Hematopoietic multipotent progenitor cell treated with erythropoietin and hydrocortisone succinate and interleukin-3 and kit ligand, for 8 days (in vitro differentiated cells): ENCODE measurements at places on chromosomes 12 and 14.

DNA sequence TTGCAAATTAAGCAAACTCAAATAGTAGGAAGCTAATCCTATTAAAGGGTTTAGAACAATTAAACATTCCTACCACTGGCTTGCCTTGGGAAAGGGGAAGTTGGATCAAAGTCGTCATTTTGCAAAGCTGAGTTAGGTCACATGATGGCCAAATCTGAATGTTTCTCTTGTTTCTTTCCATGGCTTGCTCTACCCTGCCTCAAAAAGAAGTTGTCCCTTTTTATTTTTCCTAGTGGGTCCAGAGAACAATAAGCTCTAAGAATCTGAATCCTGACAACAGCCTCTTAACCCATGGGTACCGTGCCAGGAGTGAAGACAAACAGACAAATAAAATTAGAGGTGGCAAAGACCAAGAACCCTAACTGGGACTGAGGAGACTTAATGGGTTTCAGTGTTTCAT lies 26.2 kb upstream of the NPFF start:
- DNase-seq = no peak

- DNase-seq = peak; percentile 82
These were observed 790 bp downstream of the DYNC1H1 start for GRCh38 chr14:101965181-101965544.

GRCh38 chr14:58072288-58073071 lies 79.5 kb downstream of the ARMH4 start:
- DNase-seq = peak; percentile 69

GRCh38 chr14:63174760-63175191 lies 29.5 kb upstream of the RHOJ start:
- peak; percentile 9 for DNase-seq

DNA sequence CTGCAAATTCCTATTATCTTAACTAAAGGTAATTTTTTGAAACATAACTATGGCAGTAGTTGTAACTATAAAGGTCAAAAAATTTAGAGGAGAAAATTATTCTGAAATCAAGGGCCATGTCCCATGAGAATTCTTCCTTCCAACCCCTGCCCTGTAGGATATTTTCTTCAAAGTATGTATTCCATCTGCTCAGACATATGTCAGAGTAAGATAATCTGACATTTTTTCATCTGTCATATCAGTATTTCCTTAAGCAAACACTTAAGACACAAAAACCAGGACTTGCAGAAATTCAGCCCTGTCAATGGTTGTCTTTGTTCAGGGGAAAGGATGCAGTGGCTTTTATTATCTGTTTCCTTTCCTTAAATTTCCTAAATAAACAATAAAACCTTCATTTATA lies 36.3 kb downstream of the ACSS3 start:
- DNase-seq = no peak

DNA sequence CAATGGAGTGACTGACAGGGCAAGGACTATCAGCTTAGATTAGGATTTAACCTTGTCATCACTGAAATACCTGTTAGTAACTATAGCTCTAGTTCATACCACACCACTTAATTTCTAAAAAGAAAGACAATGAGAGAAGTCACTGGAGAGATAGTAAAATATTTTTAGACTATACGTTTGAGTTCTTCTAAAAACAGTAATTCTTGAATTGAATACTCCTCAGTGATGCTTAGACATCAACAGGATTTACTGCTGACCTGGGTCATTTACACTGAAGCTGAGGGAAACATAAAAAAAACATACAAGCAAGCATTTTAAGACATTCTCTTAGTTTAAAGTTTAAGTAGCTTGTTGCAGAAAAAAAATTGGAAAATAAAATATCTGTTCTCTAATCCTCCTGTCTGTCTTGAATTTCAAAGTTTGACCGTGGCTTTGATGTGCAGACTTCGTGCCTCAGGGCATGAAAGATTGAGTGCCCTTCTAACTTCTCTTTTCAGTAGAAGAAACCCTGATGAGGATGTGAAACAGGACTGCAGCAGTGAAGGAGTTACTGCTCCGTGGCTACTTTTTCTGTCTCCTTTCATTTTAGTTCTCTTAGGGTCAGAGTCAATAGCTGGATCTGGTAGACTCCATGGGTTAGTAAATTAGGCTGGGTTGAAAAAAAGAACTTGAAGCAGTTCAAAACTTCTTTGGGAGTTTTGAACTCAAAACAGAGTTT lies 172.2 kb downstream of the PTPRO start:
- DNase-seq = no peak

DNA sequence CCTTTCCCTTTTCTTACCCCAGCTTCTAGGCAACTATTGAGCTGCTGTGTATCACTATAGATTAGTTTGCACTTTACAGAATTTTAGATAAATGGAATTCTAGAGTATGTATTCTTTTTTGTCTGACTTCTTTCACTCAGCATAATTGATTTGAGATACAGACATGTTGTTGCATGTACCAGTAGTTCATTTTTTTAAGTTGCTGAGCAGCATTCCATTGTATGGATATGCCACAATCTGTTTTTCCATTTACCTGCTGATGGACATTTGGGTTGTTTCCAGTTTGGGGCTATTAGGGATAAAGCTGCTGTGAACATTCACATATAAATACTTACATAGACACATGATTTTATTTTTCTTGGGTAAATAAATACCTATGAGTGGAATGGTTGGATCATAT lies 135.7 kb downstream of the IGF1 start:
- no peak for DNase-seq

DNA sequence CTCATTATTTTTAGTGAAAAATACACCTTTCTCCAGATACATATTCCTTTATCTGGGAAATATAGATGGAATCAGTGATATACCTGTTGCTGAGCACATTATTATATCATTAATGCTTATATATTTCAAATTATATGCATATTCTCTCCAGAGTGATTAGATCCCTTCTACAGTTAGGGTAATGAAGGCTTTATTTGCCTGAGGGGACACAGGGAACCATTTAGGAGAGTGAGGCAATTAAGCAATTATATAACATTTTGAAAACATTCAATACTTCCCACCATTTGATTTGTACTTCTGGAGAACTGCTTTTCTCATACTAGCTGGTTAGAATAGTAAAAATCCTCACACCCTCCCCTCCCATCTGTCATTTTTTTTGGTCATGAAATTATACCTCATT lies 212.8 kb upstream of the NOVA1 start:
- DNase-seq = no peak

DNA sequence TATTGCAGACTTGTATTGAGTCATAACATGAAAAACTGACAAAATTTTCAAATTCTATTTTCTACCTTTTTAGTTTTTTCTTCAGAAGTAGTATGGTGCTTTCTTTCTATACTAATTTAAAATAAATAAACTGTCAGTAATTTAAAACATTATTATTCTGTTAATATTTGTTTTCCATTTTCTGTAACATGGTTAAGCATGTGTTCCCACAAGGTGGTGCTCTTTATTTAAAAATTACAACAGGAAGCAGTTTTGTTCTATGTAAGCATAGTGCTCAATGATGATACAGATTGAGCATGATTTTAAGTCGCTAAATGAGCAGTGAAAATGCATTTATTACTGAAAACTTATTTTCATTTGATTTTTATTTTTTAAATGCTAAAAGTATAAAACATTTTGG lies 114.6 kb downstream of the PPFIA2 start:
- peak; percentile 32 for DNase-seq

DNA sequence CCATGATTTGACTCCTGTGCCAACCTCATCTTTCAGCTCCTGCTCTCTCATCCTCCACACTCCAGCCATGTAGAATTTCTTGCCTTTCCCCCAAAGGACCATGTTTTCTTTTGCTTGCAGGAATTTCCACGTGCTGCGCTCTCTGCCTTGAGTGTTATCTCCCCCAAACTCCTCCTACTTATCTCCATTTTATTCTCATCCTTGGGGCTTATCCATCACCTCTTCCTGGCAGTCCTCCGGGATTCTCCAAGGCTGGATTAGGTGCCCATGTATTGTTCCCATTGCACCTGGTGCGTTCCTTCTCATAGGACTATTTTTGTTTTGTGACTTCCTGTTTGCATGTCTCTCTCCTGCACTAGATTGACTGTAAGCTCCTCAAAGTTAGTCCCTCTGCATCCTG lies 7.0 kb upstream of the MAX start:
- no peak for DNase-seq

DNA sequence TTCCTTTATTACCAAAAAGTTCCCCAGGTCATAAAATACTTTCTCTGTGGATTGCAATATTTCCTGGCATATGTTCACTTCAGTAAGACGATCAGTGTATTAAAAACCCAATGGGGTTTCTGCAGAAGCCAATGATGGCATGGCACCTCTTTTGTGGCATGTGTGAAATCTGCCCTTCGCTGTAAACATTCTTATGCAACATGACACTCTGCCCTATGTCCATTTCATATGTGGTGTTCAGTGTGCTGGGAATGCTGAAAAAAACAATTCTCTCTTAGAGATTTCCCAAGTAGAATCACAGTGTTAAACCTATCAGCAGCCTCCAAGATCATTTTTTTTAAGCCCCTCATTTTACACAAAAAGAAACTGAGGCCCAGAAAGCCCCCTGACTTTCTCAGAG lies 2.3 kb upstream of the MYBPC1 start:
- DNase-seq = no peak

DNA sequence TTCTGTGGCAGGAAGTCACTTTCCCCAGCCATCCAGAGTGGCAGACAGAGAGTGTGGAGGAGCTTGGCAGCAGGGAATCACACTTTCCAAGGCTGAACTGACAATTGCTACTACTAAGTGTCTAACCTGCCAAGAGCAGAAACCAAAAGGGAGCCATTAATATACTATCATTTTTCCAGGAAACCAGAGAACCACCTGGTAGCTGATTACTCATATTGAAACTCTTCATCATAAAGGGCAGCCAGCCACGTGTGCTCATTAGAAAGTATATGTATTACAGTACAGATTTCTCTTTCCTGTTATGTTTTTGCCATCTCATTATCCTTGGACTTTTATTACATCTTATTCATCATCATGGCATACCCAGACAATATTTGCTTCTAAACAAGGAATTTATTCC lies 374.9 kb downstream of the GXYLT1 start:
- no peak for DNase-seq

GRCh38 chr12:17204289-17205054 lies 598.5 kb upstream of the LMO3 start:
- DNase-seq = no peak

- no peak for DNase-seq
These were observed 106.8 kb downstream of the BBS10 start for GRCh38 chr12:76241371-76241770.

DNA sequence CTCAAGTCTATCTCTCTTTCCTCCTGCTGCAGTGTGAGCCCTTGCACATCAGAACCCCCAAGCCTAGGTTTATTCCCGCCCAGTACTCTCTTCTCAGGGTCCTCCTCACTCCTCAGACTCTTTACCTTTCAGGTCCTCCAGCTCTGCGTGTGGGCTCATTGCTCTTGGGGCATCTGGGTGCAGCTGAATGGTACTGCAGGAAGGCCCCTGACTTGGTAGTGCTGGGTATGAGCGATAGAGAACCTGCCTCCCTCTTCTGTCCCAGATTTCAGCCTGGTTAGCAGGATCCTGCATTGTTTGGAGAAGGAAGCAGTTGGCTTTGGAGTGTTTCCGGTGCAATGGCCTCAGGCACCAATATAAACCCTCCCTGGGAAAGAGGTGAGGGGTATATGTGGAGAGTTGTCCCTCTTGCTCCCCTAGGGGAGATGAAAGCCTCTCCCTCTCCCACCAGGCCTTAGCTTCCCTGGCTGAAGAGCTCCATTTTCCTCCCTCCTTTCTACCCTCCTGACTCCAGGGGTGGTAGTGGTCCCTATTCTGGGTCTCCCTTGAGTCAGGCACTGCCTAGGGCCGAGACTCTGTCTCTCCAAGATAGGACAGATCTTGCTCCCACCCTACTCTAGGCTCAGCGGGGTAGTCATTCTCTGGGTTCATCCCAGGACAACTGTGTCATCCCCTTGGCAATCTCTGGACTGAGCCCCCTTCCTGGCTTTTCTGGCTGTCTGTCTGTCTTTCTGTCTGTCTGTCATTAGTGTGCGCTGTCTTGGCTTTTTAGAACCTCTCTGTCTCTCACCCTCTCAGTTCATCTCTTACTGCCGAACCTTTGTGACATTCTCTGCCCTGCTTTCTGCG lies 3.8 kb downstream of the LRP1 start:
- DNase-seq = peak; percentile 23

- DNase-seq = no peak
These were observed 4.9 kb upstream of the VASH1 start for GRCh38 chr14:76756371-76756750.

DNA sequence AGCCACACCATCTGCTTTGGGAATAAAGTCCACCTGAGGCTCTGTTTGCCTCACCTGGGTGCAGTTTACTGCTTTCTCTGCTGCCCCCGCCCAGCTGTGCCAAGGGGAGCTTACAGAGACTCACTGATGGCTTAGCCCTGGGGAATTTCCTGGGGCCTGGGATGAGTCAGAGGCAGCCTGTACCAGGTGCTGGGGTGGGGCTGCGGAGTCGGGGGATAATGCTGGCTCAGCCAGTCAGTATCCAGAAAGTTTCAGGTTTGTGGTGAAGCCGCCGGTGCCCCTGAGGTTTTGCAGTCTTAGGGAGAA lies 22.3 kb downstream of the PLEKHG3 start:
- DNase-seq = no peak

DNA sequence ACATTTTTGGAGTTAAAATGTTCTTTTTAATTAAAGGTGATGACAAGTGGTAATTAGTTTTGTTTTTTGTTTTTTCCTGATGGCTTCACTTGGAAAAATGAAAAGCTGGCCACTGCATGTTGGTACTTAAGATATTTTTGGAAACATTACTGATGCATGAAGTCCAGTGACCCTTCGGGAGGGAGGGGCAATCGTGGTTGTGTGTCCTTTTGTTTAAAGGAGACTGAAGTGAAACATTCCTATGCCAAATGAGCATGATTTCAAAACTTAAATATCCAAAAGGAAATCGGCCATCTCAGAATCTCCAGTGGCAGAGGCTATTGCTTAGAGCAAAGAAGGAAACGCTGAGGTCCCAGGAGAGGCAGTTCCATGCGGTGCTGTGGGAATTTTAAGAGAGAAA lies 20.1 kb downstream of the LTBP2 start:
- no peak for DNase-seq

- DNase-seq = no peak
These were observed 50.2 kb downstream of the SLC8B1 start for GRCh38 chr12:113284751-113285150.

DNA sequence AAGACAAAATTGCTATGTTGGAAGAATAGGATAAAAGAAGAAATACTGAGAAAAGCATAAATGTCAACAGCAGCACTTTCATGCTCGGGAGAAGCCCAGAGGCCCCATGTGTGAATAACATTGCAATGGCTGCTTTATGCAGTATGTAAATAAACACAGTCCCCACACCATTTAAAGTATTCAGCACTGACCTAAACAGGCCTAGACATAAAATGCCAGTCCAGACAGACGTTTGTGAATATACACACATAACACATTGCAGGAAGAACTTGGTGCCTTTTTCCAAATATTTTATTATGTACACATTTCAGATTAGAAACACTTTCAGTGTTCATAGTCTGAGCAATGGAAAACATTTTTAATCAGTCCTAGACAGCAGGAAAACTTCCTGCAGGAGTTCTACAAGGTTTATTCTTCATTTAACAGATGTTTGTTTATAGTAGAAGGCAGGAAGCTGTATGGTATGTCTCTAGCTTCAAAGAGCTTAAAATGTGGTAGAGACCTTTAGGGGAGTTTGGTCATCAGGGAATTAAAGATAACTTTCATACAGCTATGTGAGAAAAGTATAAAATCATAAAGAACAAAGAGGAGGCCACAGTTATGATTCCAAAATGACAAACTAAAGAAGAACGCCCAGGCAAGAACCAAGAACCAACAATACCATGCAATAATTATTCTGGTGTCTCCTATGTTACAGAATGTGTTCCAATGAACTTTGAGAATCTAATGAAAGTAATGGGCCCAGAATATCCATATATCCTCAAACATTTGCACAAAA lies 30.6 kb upstream of the SLC38A2 start:
- no peak for DNase-seq

- DNase-seq = peak; percentile 78
These were observed 22.9 kb downstream of the JKAMP start for GRCh38 chr14:59507063-59507751.
